Keratinocyte (primary cell): ENCODE measurements at places on chromosomes 1 and 21.

DNA sequence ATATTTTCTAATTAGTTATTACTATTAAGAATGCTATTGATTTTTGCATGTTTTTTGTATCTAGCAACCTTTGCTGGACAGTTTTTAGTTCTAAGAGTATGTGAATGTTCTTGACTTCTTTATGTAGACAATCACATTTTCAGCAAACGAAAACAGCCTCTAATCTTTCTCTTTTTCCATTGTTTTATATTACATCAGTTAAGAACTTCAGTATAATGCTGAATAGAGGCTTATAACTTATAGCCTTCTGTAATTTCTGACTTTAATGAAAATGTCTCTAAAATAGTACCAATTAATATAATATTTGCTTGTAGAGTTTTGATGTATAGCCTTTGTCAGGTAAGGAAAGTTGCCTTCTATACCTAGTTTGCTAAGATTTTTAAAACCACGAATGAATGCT, 33.2 kb upstream of the ATF3 start:
- DNase-seq, result no peak

- DNase-seq, result no peak
These were observed 1290.5 kb upstream of the B3GALT2 start for GRCh38 chr1:194476872-194477271.

- DNase-seq, result no peak
These were observed 3.4 kb downstream of the LINGO4 start for GRCh38 chr1:151801846-151802245.

- no peak for DNase-seq
These were observed 152.0 kb downstream of the COQ8A start for GRCh38 chr1:227092069-227092468.

DNA sequence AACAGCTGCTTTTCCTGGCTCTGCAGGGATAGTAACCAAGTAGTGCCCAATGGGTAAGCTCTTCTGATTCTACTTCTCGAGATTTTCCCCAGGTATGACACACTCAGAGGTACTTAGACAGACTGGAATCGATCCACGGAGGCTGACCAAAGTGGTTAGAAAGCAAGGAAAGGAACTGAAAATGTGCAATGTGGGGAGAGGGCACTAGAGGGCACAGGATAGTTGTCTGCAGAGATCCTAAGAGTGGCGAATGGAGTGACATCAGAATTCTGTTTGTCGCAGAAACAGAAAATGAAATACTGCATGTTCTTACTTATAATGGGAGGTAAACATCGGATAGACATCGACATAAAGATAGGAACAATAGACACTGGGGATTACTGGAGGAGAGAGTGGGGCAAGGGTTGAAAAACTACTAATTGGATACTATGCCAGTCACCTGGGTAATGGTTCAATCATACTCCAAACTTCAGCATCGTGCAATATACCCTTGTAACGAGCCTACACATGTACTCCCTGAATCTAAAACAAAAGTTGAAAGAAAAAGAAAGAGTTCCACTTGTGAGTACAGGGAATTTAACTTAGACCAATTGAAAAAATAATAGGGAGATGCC, 23.3 kb downstream of the CYP2J2 start:
- DNase-seq, result no peak

DNA sequence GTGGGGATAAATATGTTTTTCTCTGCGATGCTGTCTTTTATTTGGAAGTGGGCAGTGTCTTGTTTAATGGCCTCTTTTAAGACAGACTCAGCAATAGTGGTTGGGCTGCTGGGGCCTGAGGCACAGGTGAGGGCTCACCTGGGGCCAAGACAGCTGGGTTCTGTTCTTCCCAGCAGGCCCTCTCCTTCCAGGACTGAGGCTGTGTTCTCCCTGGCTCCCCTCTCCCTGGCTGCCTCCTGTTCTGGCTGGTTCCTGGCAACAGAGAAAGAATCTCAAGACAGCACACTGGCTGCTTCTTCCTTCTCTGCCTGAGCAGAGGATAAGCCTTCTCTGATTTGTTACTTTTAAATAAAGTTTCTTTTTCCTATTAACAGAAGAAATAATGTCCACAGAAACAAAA, 7.4 kb upstream of the GRHL3 start:
- no peak for DNase-seq

- no peak for DNase-seq
These were observed 525.0 kb downstream of the PTPRU start for GRCh38 chr1:29761159-29761928.

DNA sequence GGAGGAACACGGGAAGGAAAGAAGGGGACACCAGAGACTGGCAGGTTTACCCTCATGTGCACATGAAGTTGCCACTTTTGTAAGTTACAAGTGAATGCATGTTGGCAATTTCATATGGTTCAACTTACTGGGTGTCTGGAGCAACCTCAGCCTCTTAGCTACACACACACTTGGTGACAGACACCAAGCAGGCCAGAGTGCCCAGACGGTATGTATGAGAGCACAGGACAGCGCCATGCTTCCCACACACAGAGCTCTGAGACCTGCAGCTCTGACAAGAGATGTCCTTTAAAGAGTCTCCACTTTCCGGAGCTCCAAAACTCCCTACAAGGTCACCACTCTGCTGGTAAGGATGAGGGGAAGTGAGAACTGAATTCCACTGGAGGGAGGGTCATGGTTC, 1.9 kb upstream of the TRABD2B start:
- DNase-seq, result no peak

DNA sequence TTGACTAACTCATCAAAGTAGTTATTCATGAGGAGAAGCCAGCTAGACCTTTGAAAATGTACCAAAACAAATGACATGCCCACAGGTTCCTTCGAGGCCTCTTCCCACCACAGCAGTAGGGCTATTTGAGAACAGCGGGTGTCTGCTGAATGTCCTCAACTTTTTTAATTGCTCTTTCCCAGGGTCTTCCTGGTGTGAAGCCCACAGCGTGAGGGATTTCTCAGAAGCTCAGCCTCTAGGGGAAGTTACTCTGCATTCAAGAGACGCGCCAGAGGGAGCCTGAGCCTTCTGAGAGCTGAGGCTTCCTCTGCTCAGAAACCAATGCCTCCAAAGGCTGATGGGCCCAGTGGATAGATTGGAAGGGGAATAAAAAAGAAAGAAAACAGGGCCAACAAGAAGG, 153.6 kb downstream of the OLFM3 start:
- DNase-seq, result no peak

DNA sequence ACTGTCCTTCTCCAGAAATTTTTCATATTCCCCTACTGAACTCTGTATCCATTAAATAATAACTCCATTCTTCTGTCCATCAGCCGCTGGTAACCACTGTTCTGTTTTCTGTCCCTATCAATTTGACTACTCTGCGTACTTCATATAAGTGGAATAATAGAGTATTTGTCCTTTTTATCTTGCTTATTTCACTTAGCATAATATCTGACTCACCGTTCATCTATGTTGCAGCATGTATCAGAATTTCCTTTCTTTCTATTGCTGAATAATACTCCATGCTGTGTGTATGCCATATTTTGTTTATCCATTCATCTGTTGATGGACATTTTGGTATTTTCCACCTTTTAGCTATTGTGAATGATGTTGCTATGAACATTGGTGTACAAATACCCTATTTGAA, 71.9 kb downstream of the CEP350 start:
- no peak for DNase-seq

- peak; percentile 69 for DNase-seq
These were observed 12.6 kb downstream of the ZC3H12A start for GRCh38 chr1:37486680-37487618.

DNA sequence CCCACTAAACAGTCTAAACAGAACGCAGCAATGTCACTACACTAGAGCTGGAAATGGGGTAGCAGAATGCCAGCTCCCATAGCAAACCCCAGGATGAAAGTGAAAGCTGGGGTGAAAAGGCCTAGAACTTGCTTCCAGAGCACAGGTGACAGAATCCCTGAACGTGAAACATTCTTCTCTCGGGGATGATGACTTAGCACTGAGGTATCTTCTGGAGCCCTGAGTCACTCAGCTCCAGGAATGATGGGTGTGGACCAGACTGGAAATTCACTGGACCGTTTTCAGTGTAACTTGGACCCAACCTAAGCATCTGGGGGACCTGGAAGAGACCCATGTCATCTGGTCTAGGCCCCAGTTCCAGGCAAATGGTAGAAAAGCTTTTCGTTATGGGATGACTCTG, 108.9 kb downstream of the CDC7 start:
- peak; percentile 74 for DNase-seq

DNA sequence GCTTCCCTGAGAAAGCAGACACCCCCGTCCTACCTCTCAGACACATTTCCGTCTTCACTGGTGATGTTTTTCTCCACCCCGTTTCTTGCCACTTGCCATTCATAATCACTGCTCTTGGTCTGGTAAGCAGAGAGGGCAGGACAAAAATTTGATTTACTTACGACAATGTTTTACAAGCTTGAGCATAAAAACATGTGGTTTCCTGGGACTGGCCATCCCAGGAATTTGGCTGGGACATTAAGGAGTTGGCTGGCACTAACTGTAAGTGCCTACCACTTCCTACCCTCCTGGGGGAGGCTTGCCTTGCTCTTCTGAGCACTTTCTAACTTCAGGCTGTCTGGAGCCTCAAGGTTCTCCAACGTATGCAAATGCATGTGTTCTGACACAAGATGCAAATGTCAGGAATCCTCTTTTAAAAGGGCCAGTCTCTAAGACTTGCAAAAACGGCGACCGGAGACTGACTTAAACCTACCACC, 24.2 kb downstream of the ZBTB18 start:
- DNase-seq, result no peak

DNA sequence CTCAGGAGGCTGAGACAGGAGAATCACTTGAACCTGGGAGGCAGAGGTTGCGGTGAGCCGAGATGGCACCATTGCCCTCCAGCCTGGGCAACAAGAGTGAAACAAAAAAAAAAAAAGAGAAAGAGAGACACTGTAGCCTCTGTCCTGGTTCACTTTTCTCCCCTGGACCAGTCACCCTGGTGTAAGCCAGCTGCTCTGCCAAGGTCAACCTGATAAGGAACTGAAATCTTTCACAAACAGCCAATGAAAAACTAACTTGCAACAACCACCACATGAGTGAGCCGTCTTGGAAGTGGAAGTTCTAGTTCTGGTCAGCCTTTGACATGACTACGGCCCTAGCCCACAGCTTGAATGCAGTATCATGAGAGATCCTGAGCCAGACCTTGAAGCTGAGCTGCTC, 36.8 kb upstream of the CXADR start:
- DNase-seq, result no peak

- no peak for DNase-seq
These were observed 835 bp upstream of the TSPAN2 start for GRCh38 chr1:115090186-115090490.

DNA sequence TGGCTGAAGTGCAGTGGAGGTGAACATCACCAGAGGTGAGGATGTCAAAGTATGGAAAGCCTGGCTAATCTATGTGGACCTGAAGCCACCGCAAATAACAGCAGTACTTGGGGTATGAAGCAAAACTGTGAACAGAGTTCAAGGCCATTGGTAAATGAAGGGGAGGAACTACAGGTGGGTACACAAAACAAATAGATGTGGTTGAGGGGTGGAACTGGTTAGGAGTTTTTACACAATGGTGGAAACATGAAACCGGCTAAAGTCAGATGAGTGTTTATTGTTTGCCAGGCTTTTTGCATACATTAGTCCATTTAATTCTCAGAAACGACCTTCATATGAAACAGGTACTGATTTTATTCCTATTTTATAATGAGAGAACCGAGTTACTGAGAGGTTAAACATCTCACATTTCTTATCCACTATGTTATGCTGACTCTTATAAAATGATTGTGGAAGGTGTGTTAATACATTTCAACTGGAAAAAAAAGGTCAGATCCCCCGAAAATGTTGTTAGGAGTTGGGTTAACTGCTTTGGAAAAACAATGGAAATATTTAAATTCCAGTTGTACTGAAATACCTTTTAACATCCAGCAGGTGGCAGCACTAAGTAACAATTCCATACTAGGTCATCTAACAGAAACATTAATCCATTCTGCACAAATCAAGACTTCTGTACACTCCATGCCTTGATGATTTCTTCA, 44.3 kb upstream of the GTF2B start:
- DNase-seq, result no peak

DNA sequence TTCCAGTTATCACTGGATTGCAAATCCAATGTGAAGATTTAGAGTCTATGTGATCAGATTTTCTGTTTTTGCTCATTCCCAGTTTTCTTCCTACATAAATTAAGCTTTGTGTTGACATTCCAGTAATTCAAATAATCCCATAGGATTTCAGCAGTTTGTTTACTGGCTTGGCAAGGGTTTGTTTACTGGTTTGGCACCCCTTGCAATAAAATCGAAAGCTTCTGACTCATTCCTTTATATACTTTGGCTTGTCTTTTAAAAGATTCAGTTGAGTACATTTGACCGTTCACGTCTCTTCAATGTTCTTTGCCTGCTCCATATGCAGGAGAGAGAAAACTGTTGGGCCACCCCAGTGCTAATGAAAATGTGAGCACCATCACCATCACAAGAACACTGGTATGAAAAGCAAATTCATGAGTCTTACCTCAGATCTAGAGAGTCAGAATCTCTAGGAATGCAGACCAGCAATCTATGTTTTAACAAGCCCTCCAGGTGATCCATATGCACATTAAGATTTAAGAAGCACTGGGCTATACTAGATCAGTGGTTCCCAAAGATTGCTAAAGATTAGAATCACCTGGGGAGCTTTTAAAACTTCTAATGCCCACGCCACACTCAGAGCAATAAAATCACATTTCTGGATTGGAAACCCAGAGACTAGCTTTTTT, 32.8 kb downstream of the ZC3H11B start:
- DNase-seq, result no peak

GRCh38 chr1:175597969-175598765, 145.2 kb downstream of the TNR start:
- no peak for DNase-seq
